ENCODE measurements at places on chromosomes 11 and 22. TPM values are rescaled to one million over a fixed set of nuclear protein-coding genes. Genes with fewer than 3 reads are reported as not detected.

The SLC17A6 gene
- total RNA-seq = not detected

The KLHL22 gene
- 21.9 TPM for total RNA-seq

The PANX3 gene
- total RNA-seq = not detected

The EMID1 gene
- 0.22 TPM for total RNA-seq

The PLA2G3 gene
- 2.0 TPM for total RNA-seq

The RBMXL2 gene
- total RNA-seq = 0.14 TPM

The MUC5B gene
- not detected for total RNA-seq

The CRY2 gene
- 6.3 TPM for total RNA-seq

GRCh38 chr11:86162239-86162638 is 82.3 kb upstream of the EED start:
- no peak for DNase-seq

GRCh38 chr22:19291580-19292457 is at the start of gene CLTCL1:
Gene CLTCL1 (minus strand): TSS chr22:19291719. CDS start chr22:19291641, 78 bp downstream.
- DNase-seq = no peak

DNA sequence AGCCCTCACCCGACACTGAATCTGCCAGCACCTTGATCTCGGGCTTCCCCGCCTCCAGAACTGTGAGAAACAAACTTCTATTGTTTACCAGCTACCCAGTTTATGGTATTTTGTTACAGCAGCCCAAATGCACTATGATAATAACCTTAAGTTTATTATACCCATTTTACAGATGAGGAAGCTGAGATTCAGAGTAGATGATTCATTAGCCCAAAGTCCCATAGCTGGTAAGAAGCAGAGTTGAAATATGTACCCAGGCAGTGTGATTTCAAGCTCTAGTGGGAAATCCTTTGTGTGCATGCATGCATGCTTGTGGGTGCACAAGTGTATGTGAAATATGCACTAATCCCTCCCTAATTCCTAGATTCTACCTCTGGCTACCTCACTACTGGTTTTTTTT is 7.9 kb downstream of the GRIK4 start:
- no peak for DNase-seq

- DNase-seq = no peak
Observed at GRCh38 chr11:1130276-1131032, 27.3 kb upstream of the MUC5AC start.

- DNase-seq = no peak
Observed at GRCh38 chr22:16959345-16959930, 48.6 kb downstream of the GAB4 start.

GRCh38 chr22:20204311-20204710 is 53.5 kb upstream of the CCDC188 start:
- DNase-seq = no peak
